Stimulated activated CD4-positive, alpha-beta T cell treated with anti-CD3 and anti-CD28 coated beads, Interleukin-1b, Interleukin-23, amount 100 ng/mL, for 1 hour (primary cell): ENCODE measurements at places on chromosomes 12 and 14.

DNA sequence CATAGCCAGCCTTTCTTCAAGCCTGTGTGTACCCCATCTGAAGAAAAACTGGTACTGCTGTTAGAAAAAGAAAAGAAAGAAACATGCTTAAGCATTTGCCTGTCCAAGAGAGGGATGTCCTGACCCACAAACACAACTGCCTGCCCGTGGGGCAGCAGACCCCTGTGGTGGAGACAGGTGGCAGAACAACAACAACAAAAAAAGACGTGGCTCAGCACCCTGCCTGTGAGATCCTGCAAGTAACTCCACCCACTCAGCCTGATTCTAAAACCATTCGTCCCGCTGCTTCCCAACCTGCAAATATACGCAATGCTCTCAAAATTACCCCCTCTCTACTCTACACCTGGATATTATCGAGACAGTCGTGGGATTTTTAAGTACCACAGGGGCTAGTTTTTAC is 64.9 kb upstream of the ZDHHC17 start:
- DNase-seq, result no peak

GRCh38 chr14:90405101-90405500 is 8.3 kb downstream of the CALM1 start:
- no peak for DNase-seq

GRCh38 chr12:131105351-131105735 is 151.6 kb downstream of the ADGRD1 start:
- no peak for DNase-seq

- DNase-seq, result no peak
These were observed 82.0 kb upstream of the PTHLH start for GRCh38 chr12:28054583-28054982.

DNA sequence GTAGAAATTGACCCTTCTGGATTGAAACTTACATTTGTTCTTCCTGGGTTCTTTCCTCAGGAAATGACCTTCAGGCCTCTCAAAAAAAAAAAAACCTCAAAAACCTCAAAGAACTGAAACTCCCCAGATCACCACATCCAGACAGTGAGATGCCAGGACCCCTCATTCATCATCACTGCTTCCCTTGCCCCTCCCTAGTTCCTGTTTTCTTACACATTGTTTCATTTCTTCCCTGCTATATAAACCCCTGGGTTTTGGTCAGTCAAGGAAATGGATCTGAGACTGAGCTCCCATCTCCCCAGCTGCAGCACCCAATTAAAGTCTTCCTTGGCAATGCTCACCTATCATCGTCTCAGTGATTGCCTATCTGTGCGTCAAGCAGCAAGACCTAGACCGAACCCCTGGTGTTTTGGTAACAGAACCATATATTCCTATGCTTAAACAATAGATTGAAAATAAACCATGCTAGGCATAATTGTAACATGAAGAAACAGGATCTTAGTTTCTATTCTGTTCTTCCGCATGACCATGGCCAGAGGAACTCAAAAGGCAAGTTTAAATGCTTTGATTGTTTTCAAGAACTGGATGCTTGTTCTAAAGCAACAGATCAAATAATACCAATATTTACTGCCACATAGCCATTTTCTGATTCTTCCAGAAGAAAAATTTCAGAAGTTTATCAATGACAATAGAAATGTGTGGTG is 108.0 kb upstream of the MAX start:
- DNase-seq, result no peak

GRCh38 chr14:88871429-88871828 is 47.0 kb downstream of the TTC8 start:
- DNase-seq, result no peak

- DNase-seq, result no peak
These were observed 535.3 kb downstream of the GALC start for GRCh38 chr14:87457720-87458119.

- DNase-seq, result no peak
These were observed 23.0 kb upstream of the GSG1 start for GRCh38 chr12:13126494-13126893.

- DNase-seq, result no peak
These were observed 72.1 kb upstream of the DUSP6 start for GRCh38 chr12:89424389-89424788.

DNA sequence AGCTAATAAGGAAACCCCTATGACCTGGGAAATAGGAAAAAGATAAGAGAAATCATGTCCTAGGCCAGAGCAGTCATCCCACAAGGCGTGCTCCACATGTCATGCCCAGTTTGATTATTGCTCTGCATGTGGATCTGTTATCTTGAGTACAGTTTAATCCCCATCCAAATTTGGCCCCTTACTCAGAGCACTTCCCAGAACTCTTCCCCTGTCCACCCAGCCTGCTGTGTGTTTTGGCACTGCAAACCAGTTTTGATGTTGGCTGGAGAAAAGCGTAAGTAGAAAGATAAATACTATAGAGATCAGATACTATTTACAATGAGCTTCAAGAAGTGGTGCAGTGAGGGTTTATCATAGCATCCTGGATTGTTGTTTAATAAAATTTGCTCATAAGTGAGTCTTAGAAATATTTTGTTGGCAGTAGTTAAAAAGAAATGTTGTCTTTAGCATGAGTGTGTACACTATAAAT is 83.8 kb downstream of the PTPRB start:
- no peak for DNase-seq

- no peak for DNase-seq
These were observed 110.9 kb downstream of the PPP2R5E start for GRCh38 chr14:63432228-63432627.

DNA sequence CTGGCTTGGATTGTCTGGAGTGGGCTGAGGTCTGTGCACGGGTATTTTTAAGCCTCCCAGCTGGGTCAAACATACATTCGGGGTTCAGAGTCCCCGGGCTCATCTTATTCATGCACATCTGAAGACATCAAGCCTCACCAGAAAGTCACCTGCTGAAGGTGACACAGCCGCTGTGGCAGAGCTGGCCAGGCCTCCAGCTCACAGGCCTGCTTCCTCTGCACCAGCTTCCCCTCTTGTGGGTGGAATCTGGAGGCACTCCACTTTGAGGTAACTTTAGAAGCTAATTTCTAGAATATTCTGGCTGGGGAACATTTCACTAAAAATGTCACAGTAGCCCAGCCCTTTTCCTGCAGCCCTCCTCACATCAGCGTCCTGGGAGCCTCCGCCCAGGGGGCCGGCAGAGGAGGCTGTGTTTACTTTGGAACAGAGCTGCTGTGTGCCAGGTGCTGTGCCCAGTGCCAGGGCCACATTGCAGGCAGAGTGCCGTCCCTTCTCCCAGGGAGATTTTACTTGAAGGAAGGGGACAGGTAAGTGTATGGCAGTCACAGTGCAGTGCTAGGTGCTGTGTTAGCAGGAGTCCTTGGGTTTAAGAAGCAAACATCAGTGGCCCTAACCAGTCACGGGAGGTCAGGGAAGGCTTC is 62.2 kb downstream of the TSPAN11 start:
- DNase-seq, result no peak
